Fibroblast of skin of back (primary cell): ENCODE measurements at places on chromosomes 2 and 18.

GRCh38 chr18:51135364-51135763, 62.1 kb downstream of the MEX3C start:
- DNase-seq = peak; percentile 63

DNA sequence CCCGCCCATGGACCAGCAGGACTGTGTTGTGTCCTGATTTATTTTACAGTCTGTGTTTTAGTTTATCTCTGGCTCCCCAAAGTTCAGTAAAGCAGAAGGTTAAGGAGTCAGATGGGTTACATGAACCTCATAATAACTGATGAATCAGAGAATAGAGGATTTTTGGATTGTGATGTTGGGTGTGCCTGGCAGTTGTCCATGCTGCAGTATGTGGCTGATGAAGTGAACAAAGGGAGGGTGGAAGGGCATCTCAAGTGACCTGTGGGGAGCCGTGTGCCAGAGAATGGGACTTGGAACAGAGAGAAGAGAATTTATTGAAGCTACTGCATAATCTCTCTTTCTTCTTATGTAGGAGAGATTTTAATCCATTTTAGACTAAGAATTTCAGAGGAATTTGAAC, 145.5 kb downstream of the MAP4K4 start:
- peak; percentile 45 for DNase-seq

GRCh38 chr2:54967269-54967668, 83.0 kb downstream of the RTN4 start:
- no peak for DNase-seq

- DNase-seq = no peak
Observed at GRCh38 chr2:80624062-80624461, 319.5 kb upstream of the LRRTM1 start.

GRCh38 chr2:43405829-43406228, 179.4 kb upstream of the ZFP36L2 start:
- no peak for DNase-seq

GRCh38 chr2:15940661-15941480, 521 bp downstream of the MYCN start:
- DNase-seq = no peak
